ENCODE measurements at places on chromosomes 12 and 14.

- no peak for DNase-seq
Measured at GRCh38 chr14:57549016-57549564, 55.4 kb upstream of the CCDC198 start.

DNA sequence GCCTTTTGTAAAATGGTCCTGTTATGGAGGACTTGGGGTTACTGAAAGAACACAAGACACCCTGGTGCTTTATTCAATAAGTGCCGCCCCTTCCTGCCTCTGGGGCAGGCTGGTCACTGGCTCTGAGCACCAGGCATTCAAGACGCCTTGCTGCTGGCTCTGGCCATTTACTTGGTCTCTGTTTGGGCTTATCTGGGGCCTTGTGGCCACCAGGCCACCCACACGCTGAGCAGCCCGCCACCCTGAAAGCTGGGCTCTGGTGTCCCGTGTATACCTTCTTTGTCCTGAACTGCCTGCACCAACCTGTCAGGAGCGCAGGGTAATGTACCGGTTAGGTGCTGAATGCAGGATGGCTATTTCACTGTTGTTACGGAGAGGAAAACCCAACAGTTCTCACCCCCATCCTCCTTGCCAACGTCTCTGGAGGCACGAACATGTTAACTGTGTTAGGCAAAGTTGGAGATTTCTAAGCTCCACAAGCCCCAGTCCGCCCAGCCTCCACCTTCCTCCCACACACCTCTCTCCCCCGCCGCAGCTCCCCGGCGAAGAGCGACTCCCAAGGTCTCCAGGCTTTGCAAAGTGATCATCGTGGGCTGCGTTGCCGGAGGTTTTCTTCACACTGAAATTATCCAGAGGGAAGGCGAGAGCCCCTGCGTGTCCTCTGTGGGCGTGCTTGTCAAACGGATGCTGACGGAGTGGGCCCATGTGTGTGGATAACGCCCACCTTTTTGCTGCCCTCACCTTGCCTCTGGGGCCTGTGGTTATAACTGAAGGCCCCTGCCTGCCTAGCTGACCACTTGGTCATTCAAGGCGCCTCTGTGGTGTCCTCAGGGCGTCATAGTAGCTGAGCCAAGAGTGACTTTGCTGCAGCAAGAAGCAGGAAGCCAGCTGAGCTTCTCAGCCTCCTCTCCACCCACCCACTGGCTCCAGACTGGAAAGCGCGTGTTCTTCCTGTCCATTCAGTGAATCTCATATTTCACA, 18.8 kb upstream of the BEGAIN start:
- DNase-seq = no peak

GRCh38 chr14:77264466-77265186, 6.4 kb downstream of the NGB start:
- DNase-seq = no peak

DNA sequence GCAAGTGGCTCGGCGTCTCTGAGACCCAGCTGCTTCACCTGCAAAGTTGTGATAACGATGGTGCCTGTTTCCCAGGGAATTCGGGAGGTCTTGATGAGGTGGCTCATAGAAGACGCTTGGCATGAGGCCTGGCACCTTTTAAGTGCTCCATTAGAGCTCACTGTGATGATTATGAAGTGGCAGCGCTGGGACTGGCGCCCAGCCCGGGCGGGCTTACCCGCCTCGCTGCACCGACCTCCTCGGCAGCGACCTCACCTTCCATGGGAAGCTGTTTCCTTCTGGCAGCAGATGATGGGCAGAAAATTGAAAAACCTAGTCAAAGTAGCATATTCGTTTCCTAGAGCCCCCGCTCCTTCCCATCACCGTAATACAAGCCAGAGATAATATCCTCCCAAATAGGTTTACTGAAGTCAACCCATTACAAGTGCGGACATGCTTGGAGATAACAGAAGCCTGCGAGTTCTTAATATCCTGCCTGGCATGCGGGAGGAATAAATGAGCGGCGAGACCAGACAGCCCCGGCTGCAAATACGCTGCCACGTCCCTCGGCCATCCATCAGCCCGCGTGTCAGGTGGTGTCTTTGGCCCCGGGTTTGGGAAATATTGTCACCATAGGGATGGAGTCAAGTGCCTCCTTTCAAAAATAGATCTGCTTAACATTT, 35.2 kb upstream of the DLK1 start:
- no peak for DNase-seq

DNA sequence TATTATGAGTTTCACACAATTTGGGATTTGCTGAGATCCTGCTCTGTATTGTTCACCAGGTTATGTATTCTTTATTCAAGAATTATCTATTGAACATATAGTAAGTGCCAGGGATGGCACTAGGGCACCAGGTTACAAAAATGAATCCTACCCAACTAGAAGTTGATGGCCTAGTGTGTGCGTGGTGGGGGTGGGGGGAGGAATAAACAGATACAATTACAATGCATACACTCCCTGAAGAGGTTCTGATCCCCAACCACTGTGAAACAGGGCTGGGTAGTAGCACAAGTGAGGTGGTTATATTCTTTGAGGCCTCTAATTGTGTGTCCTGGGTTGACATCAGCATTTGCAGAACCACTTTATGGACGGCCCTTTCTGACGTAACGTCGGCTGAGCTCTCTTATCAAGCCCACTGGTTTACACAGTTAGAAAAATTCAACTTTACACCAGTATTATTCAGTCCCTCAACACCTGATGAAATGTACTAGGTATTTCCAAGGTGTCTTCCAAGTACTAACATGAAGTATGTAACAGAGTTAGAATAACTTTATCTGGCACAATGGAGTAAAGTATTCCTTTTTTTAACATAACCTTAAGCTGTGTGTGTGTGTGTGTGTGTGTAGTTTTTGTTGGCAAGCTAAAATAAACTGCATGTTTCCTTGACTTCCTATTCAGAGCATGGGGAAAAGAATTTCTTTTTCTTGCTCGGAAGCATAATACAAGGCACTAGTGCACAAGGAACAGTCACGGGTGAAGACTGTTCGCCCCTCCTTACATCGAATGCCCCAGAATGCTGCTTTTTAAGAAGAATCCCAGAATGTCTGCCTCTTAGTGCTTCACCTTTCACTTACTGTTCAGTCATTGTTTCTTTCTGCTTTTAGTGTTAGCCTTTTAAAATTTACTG, 8.1 kb upstream of the GLRX5 start:
- no peak for DNase-seq

GRCh38 chr12:39866135-39866534, 239.7 kb downstream of the SLC2A13 start:
- DNase-seq = no peak

- no peak for DNase-seq
Measured at GRCh38 chr12:132266370-132266769, 63.0 kb downstream of the GALNT9 start.

DNA sequence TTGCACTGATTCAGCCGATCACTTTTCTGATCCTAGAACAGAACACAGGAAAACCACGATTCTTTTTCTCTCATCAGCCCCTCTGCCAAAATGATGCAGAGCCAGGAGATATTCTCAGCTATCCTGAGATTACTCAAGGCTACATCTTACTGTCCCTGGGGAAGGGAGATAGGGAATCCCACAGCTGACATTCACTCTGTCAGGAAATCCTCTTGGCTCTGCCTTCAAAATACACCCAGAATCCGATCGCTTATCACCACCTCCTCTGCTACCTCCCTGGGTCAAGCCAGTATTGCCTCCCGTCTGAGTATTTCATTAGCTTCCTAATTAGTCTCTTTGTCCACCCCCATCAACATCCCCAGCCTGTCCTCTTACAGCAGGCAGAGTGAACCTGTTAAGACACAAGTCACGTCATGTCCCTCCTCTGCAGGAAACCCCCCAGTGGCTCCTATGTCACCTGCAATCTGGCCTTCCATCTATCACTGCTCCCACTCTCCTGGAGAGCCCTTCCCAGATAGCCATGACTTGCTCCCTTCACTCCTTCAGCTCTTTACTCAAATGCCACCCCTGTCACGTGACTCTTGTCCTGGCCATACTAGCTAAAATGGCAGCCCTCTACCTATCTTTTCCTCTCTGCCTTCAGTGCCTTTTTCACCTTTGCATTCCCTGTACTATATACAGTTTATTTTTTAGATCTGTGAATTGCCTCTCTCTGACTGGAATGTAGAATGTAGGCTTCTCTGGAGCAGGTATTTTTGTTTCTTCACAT, 70.3 kb downstream of the GALNT4 start:
- no peak for DNase-seq

- no peak for DNase-seq
Measured at GRCh38 chr12:65477721-65478120, 199.2 kb downstream of the MSRB3 start.

GRCh38 chr12:74412606-74413230, 124.9 kb upstream of the ATXN7L3B start:
- DNase-seq = no peak

DNA sequence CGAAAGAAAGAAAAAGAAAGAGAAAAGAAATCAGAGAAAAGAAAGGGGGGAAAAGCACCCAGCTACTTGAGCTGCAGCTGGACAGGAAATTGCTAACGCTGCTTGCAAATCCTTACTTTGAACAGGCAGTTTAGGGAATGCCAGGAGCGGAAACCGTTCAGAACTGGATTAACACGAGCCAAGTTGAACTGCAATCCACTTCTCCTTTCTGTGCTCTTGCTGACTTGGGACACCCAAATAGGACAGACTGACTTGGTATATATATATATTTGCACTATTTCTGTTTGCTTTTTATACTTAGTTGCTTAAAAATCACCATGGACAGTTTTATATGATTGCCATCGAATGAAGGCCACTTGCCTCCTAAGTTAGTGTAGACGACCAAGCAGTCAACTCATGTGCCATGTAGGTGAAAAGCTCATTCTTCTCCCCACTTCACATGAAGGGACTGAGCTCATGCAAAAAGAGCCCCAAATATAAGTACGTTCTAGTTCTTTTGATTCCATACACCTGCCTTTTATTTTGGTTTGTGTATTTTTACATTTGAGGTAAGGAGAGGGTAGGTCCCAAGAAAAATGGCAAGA, 5.5 kb downstream of the DUSP6 start:
- no peak for DNase-seq

DNA sequence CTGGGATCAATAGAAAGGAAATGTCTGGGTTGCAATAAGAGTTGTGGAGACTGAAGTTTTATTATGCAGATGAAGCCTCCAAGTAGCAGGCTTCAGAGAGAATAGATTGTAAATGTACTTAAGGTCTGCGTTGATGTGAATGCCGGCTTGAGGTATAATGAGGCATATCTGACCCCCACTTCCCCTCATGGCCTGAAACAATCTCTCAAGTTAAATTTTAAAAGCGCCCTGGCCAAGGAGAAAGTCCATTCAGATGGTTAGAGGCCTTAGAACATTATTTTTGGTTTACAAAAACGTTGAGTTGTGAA, 28.3 kb upstream of the HIGD1C start:
- DNase-seq = no peak

DNA sequence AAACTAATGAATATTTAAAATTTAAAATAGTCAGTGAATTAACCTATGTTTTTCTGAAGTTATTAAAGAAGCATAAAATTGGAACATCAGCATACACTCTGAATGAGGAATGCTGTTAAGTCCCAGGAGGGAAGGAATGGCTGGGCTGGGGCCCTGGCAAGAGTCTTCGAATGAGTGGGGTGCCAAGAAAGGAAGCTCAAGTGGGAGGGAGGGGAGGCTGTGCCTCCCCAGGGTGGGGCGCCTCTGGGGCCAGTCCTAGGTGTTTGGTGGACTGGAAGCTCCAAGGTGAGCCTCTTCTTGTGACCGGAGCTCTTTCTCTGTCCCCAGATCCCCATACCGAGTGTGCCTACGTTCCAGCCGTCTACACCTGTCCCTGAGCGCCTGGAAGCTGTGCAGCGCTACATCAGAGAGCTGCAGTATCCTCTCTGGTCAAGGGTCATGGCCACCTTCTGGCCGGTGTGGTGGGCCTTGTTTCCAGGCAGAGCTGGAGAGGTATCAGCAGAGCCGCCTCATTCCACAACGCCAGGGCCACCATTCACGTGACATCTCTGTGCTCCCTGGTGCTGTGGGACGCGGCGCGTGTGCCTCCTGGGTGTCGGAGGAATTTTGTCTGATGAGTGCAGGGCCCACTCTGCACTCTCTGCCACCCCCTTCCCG, 8.5 kb downstream of the VASH1 start:
- DNase-seq = no peak

DNA sequence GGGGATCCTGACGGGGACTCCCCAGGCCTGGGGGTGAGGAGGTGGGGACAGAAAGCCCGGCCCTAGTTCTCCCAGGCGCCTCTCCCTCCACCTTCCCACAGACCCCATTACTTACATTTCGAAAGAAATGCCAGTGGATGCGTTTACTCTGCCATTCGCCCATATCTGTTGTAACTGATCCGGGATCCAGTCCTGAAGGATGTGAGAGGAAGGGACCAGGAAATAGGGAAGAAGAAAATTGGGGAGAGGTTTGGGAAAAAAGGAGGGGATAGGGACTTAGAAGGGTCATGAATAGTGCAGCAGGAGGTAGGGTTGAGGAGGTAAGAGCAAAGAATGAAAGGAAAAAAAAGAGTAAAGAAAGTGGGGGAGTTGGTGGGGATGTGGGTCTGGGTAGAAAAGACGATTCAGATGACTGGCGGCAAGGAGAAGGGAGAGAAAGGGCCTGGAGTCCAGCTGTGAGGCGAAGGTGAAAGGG, 1.1 kb downstream of the HOXC12 start:
- no peak for DNase-seq

GRCh38 chr14:101937926-101938767, 26.2 kb upstream of the DYNC1H1 start:
- no peak for DNase-seq

- no peak for DNase-seq
Measured at GRCh38 chr14:72978856-72979255, 48.0 kb downstream of the ZFYVE1 start.

DNA sequence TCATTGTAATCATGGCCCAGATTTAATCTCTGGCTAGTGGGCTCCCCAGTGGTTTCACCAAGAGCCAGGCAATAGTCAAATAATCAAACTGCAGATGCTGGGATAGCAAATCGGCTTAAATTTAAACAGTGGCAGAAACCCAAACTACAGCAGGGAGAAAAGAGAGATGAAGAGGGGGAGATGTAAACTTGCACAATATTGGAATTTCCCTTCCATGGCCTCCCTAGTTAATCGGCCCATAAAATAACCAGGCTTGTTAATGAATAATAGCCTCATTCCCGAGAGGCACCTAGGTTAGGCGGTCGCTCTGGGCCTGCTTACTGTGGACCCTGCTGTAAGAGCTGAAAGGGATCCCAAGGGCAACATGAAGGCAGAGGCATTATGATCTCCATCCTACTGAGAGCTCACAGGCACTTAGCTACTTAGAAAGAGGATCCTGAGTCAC, 116.2 kb downstream of the NUAK1 start:
- DNase-seq = no peak

DNA sequence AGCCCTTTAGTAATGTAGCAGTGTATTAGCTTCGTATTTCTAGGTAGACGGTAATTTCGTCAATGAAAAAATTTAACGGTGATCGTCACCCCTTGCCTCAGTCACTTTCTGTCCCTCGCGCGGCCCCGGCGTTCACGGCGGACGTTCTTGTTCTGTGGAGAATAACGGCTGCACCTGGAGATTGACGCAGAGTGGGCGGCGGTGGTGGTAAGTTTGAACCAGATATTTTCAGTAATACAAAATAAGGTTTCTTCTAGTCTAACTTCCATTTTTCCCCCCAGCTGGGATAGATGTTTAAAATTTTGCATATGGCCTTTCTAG, 341 bp downstream of the ZNF10 start:
- no peak for DNase-seq

GRCh38 chr12:87290505-87290904, 738.7 kb downstream of the C12orf50 start:
- DNase-seq = no peak

GRCh38 chr14:62364800-62365280, 602.6 kb downstream of the SNAPC1 start:
- no peak for DNase-seq
